ENCODE measurements at places on chromosomes 13 and 19.

GRCh38 chr13:67147342-67148133 is 82.6 kb downstream of the PCDH9 start:
- DNase-seq, result no peak

- DNase-seq, result no peak
Observed at GRCh38 chr13:36919171-36919832, 736 bp downstream of the SMAD9 start.

DNA sequence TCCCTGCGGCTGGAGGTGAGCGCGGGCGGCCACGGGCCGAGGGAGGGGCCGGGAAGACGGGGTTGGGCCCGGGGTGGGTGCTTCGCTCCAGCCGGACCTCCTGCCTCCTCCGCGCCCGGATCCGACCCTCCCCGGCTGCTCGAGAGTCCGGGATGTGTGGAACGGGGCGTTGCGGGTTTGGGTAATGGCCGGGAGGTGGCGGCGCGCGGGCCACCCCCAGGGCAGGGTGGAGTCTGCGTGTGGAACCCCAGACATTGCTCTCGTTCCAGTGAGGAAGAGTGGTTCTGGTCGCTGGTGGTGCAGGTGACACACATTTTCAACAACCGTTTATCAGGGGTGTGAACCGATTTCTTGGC is 38.8 kb downstream of the ARHGEF7 start:
- DNase-seq, result peak; percentile 55

GRCh38 chr13:57558051-57558467 is 73.5 kb upstream of the PCDH17 start:
- DNase-seq, result no peak

GRCh38 chr19:35514282-35514809 is 897 bp upstream of the DMKN start:
- no peak for DNase-seq

DNA sequence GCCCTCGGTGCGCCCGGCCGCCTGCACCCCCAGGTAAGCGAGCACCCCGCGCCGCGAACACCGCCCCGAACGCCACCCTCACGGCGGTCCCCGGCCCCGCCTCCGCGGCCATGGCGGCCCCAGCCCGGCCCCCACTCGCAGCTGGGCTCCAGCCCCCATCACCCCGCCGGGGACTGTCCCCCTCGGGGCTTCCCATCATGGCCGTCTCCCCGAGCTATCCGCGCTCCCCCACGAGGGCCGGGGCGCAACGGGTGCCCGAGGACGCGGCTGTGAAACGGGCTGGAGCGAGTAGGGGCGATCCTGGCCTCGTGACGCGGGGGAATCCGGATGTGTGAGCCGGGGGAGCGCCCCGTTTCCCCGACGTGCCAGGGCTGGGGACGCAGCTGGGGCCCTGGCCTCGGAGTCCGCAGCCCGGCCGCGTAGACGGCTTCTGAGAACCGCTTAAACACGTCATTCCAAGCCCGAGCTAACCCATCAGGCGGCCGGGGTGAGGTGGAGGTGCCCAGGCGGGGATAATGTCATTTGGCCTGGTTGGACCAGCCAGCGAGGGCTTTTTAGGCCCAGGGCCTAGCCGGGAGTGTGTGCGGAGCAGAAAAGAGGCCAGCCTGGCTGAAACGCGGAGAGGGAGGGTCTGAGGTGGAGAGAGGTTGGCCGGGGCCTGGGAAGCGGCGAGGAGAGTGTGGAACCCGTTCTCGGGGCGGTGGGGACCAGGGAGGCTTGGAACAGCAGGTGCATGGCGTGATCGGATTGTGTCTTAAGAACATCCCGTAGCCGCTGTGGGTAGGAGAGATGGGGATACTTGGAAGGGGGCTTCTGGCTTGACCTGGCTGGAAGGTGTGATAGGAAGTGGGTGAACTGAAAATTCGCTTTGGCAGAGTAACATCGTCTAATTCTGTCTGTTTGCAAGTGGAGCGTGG is 550 bp downstream of the CERS4 start:
- DNase-seq, result peak; percentile 52

GRCh38 chr13:22092791-22093560 is 422.1 kb downstream of the FGF9 start:
- DNase-seq, result no peak
